ENCODE measurements at places on chromosomes 2 and 18. TPM values are rescaled to one million over a fixed set of nuclear protein-coding genes. Genes with fewer than 3 reads are reported as not detected.

Gene C1QL2
- not detected for total RNA-seq

Gene SNTG2
- total RNA-seq = 1.1 TPM

DNA sequence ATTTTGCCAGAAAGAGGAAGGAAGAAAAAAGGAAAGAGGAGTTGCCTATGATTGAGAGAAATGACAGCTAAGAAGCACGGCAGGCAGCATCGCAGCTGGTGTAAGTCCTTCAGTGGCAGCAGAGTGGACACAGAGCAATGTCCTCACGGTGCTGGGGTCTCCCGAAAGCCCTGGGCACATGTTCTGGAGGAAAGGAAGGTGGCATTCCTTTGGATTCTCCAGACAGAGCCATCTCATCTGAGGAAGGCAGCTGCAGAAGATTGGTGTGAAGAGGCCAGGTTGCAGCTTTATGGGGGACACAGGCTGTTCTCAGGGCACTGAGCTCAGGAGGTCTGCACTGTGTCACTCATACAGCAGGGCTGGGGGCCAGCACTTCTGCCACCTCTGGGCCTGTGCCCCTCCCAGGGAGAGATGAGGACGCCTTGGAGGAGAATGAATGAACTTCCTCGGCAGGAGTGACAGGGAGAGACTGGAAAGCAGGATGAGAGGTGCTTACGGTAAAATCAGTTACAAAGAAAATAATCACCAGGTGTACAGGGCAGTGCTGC lies 252.0 kb upstream of the MYT1L start:
- no peaks in the 10 kb centered on the region for H3K27me3 ChIP-seq
- DNase-seq = no peak
- H3K27ac ChIP-seq = no peak overlapping the region
- no peaks in the 10 kb centered on the region for H3K36me3 ChIP-seq
- H3K4me1 ChIP-seq = no peaks in the 10 kb centered on the region
- no peak overlapping the region for H3K4me3 ChIP-seq

GRCh38 chr2:173854840-173855239 lies 110.3 kb downstream of the SP3 start:
- no peak for DNase-seq
- H3K27ac ChIP-seq = no peak overlapping the region
- H3K4me1 ChIP-seq = no peaks in the 10 kb centered on the region
- H3K36me3 ChIP-seq = no peaks in the 10 kb centered on the region

- peaks cover 56% of the 10 kb centered on the region for H3K4me1 ChIP-seq
- H3K4me3 ChIP-seq = no peak overlapping the region
- no peak for DNase-seq
These were observed 2.3 kb upstream of the LPIN2 start for GRCh38 chr18:3015204-3015592.

GRCh38 chr2:5764041-5764440 lies 71.9 kb downstream of the SOX11 start:
- no peaks in the 10 kb centered on the region for H3K36me3 ChIP-seq
- no peak for DNase-seq
- H3K4me3 ChIP-seq = no peak overlapping the region
- H3K27me3 ChIP-seq = no peaks in the 10 kb centered on the region
- H3K4me1 ChIP-seq = no peaks in the 10 kb centered on the region

Gene TMEFF2
- total RNA-seq = not detected

GRCh38 chr2:200128296-200128695 lies 172.9 kb downstream of the MAIP1 start:
- H3K4me3 ChIP-seq = no peak overlapping the region
- no peaks in the 10 kb centered on the region for H3K4me1 ChIP-seq
- no peak for DNase-seq

GRCh38 chr2:230575642-230576324 lies 136.9 kb upstream of the CAB39 start:
- no peak overlapping the region for H3K27ac ChIP-seq
- DNase-seq = no peak
- no peaks in the 10 kb centered on the region for H3K27me3 ChIP-seq

DNA sequence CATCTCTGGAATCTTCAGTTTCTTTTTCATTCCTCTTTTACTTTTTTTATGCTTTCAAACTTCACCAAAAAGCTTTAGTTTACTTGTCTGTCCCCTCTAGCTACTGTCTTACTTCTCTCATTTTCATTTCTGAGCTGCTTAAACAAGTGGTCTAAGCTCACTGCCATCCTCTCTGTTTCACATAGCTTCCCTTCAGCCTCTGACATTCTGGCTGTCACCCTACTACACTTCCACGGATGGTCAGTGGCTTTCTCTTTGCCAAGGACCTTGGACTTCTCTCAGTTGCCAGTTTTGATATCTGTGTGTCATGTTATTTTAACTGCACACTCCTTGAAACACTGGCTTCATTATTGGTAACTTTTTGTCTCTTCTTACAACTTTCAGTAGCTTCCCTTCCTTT lies 176.1 kb downstream of the IKZF2 start:
- DNase-seq = no peak
- no peak overlapping the region for H3K27ac ChIP-seq
- H3K4me3 ChIP-seq = no peak overlapping the region
- H3K36me3 ChIP-seq = no peaks in the 10 kb centered on the region
- no peaks in the 10 kb centered on the region for H3K4me1 ChIP-seq

All from CD4-positive, alpha-beta T cell (primary cell).